ENCODE measurements at places on chromosomes 6 and 20.

DNA sequence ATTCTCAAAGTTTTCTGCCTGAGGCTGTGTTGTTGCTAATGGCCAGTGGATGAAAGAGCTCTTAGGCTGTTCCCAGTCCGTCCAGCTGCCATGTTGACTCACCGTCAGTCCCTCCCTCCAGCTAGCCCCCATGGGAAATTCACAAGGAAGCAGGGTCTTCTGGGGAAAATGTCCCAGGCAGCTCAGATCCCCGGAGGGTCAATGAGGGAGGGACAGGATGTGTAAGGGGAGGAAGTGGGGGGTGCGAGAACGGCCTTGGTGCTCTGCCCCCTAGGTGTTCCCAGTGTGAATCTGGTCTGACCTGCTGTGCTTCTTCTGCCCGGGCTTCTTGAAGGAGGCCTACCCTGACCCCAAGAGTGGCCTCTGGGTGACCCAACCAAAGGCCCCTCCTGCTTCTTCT is 65.9 kb downstream of the CEBPB start:
- DNase-seq, result no peak

DNA sequence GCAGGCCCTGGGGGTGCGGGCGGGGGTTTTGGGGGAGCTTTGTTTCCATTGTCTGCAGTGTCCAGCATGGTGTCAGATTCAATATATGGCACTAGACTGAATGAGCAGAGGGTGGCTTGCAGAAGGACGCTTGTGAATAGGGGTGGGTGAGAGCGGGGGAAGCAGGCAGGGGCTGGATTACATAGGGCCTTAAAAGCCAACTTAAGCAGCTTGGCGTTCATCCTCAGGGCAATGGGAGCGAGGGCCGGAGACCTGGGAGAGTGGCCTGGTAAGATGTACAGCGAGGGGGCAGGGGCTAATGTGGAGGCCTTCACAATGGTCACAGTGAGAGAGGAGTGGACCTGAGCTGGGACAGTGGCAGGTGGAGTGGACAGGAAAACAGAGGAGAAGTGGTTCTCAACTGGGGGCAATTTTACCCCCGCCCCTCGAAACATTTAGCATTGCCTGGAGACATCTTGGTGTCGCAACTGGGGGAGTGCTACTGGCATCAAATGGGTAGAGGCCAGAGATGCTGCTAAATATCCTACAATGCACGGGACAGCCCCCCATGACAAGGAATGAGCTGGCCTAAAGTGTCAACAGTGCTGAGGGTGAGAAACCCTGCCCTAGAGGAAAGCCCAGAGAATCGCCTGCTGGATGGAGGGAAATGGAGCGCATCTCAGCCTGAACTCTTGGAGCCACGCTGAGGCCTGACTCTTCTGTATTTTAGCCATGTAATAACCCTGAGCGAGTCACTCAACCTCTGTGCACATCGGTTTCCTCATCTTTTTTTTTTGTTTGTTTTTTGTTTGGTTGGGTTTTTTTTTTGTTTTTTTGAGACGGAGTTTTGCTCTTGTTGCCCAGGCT is 15.1 kb upstream of the BAK1 start:
- DNase-seq, result peak; percentile 37

GRCh38 chr20:50969912-50970311 is 11.3 kb downstream of the MOCS3 start:
- DNase-seq, result no peak

- DNase-seq, result no peak
Observed at GRCh38 chr20:17452441-17452840, 78.7 kb downstream of the BFSP1 start.

GRCh38 chr20:50199703-50200102 is 9.1 kb downstream of the CEBPB start:
- DNase-seq, result no peak
